Glutamatergic neuron (in vitro differentiated cells): ENCODE measurements at places on chromosomes 12 and 14. TPM values are rescaled to one million over a fixed set of nuclear protein-coding genes. Genes with fewer than 3 reads are reported as not detected.

The ABCC9 gene
- 17.7 TPM for total RNA-seq

The NKX2-1 gene
- total RNA-seq = not detected

The AMN gene
- 0.34 TPM for total RNA-seq

The SYT1 gene
- 155 TPM for total RNA-seq

The NAV3 gene
- 13.6 TPM for total RNA-seq

The SLC6A15 gene
- 123 TPM for total RNA-seq

The CD163L1 gene
- 36.8 TPM for total RNA-seq

The FAR2 gene
- total RNA-seq = 6.9 TPM

The B4GALNT1 gene
- total RNA-seq = 83.9 TPM

The BICDL1 gene
- 56.4 TPM for total RNA-seq

The FBLN5 gene
- not detected for total RNA-seq

The LRRC23 gene
- 2.6 TPM for total RNA-seq

The TSPAN19 gene
- total RNA-seq = 2.9 TPM

- no peak for DNase-seq
Observed at GRCh38 chr14:23104591-23105347, at the start of gene CIROP. TSS of gene CIROP (minus strand) at chr14:23104989. CDS start at chr14:23104920, 69 bp downstream.

GRCh38 chr12:64566122-64566521 lies 44.2 kb upstream of the RASSF3 start:
- no peak for DNase-seq

- DNase-seq = no peak
Observed at GRCh38 chr14:87067591-87067990, 925.4 kb downstream of the GALC start.

GRCh38 chr14:92519246-92520101 lies 5.9 kb downstream of the RIN3 start:
- no peak for DNase-seq

DNA sequence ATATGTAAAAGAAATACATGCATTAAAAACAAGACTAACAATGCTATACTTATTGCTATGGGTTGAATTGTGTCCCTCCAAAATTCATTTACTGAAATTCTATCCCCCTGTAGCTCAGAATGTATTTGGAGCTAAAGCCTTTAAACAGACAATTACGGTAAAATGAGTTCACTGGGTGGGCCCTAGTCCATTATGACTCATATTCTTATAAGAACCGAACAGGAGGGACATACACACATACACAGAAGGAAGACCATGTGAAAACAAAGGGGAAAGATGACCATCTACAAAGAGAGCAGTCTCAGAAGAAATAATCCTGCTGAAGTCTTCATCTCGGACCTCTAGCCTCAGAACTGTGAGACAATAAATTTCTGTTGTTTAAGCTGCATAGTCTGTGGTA lies 77.1 kb upstream of the ANKS1B start:
- no peak for DNase-seq

DNA sequence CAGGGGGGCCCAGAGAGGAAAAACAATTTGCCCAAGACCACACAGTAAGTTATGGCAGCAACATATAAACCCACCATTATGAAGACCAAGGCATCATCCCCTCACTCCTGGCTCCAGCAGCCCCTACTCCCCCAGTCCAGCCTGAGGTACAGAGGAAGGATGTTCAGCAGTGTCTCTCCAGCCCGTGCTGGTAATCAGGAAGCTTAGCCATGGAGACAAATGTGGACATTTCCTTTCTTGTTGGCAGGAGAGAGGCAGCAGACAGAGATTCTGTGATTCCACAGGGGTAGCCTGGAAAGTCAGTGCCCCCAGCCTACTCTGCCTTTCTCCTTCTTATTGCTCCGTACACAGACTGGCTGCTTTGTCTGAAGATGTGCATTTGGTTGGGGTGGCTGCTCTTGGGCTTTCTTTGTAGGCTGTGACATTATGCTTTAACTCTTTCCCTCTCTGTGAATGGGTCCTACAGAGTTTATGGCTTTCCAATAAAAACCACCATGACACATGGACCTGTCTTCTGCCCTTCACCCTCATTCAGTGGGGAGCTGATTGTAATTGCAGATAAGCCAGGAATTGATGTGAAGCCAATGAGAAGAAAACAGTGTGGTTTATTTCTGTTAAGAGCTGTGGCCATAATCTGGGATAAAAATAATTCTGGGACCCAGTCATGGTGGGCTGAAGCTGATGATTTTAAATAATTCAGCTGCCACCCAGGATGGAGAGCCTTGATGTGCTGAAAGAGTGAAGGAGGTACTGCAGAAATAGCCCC lies 3.4 kb downstream of the RPH3A start:
- no peak for DNase-seq

DNA sequence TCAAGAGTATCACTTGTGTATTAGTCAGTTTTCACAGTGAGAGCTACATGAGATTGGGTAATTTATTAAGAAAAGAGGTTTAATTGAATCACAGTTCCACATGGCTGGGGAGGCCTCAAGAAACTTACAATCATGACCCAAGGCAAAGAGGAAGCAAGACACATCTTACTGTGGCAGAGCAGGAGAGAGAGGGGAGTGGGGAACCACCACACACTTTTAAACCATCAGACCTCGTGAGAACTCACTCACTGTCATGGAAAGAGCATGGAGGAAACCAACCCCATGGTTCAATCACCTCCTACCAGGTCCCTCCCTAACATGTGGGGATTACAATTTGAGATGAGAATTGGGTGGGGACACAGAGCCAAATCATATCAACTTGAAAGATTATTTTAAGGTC lies 522.9 kb downstream of the FLRT2 start:
- no peak for DNase-seq

- no peak for DNase-seq
Observed at GRCh38 chr14:95523051-95523814, 6.8 kb upstream of the SYNE3 start.

DNA sequence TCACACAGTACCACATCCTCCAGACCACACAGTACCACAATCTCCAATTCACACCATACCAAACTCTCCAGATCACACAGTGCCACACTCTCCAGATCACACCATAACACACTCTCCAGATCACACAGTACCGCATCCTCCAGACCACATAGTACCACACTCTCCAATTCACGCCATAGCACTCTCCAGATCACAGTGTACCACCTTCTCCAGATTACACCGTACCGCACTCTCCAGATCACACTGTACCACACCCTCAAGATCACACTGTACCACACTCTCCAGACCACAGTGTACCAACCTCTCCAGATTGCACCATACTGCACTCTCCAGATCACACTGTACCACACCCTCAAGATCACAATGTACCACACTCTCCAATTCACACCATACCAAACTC lies 184.9 kb downstream of the NTF3 start:
- DNase-seq = no peak

GRCh38 chr12:5945071-5946008 lies at the start of gene ANO2:
TSS of gene ANO2 (minus strand) at chr12:5945259. CDS start at chr12:5945217, 42 bp downstream.
- DNase-seq = peak; percentile 74

DNA sequence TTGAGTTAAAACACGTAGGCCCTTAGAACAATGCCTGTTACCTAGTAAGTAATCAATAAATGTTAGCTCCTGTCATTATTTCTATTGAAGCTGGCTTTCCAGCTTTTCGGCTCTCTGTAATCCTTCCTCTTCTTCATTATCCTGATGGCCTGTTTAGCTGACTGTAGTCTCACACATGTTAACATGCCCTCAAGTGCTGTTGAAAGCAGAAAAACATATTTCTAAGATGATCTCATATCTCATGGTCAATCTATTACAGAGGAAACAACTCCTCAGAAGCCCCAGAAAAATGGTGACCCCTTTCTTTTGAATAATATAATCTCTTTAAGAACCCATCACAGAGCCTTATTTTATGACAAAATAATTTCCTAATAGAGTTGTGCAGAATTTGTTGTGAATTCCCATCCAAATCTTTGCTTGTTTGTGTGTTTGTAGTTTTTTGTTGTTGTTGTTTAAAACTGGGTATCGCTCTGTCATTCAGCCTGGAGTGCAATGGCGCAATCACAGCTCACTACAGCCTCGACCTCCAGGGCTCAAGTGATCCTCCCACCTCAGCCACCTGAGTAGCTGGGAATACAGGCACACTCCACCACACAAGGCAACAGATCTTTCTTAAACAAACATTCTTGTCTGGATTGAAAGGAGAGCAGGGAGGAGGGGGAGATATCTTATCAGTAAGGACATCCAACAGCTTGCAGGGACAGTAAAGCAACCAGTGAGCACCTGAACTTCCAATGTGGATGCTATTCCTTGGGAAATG lies 242.5 kb upstream of the CAND1 start:
- DNase-seq = no peak

DNA sequence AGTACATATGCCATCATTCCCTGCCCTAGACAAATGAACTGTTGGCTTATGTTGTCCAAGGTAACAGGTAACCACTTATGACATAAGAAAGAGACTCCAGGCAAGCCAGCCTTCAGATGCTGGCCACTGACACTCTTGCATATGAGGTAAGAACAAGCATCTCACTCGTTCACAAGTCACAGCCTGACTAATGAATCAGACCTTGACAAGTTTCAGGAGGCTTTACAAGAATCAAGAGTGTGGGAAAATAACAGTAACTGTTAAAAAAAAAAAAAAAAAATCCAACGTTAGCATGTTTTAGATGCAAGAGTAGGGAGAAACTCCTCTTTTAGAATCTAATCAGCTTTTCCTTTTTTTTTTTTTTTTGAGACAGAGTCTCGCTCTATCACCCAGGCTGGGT lies 40.7 kb downstream of the ZFYVE1 start:
- no peak for DNase-seq

- DNase-seq = no peak
Observed at GRCh38 chr12:12229556-12230092, 37.2 kb downstream of the LRP6 start.

DNA sequence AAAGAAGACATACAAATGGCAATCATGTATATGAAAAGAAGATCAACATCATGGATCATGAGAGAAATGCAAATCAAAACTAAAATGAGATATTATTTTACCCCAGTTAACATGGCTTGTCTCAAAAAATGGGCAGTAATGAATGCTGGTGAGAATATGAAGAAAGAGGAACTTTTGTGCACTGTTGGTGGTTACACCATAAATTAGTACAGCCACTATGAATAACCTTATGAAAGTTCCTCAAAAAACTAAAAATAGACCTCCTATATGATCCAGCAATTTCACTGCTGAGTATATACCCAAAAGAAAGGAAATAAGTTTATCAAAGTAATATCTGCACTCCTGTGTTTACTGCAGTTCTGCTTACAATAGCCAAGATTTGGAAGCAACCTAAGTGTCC lies 151.7 kb downstream of the PDZRN4 start:
- no peak for DNase-seq

GRCh38 chr12:3332188-3332587 lies 158.8 kb upstream of the PRMT8 start:
- no peak for DNase-seq

DNA sequence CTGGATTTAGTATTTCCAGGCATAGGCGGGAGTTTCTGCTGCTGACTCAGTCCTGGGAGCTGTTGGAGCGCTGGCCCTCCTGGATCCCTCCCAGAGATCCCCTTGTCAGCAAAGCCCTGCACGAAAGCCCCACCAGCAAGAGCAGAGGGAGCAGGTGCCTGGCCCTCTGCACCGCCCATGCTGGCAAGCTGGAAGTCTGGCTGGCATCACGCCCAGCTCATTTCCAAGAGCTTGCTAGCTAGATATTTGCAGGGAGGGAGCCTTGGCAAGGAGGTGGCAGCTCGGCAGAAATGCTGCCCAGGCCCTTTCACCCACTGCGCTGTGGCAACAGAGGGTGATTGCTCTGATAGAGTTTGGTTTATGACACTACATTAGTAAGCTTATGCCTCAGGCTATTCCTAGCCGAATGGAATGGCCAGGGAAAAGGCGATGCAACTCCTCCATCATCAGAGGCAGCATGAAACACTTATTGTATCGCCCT lies 193.9 kb downstream of the EMP1 start:
- no peak for DNase-seq

GRCh38 chr12:114850661-114851275 lies 166.8 kb upstream of the TBX3 start:
- DNase-seq = no peak

DNA sequence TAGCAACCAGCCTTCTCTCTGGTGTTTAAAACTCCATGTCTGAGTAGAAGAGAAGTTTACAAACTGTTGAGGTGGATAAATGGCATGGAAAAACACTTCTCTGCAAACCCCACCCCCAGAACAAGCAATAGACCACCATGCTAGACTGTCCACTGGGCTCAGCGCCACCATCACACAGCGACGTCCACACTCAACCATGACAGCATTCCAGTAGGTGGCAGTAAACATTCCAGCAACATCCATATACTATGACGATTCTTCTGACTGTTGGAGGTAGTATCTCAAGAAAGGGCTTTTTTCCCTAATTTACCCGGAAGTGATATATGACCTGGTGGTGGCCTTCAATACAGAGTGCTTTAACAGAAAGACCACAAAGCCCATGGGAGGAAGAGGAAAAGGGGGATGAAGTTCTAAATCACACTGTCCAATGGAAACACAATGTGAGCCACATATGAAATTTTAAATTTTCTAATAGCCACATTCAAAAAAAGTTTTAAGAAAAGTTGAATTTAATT lies 152.2 kb downstream of the SLC15A4 start:
- DNase-seq = no peak

- no peak for DNase-seq
Observed at GRCh38 chr12:108442067-108442466, 73.0 kb upstream of the FICD start.

GRCh38 chr12:48001505-48002413 lies 2.5 kb downstream of the COL2A1 start:
- peak; percentile 58 for DNase-seq

DNA sequence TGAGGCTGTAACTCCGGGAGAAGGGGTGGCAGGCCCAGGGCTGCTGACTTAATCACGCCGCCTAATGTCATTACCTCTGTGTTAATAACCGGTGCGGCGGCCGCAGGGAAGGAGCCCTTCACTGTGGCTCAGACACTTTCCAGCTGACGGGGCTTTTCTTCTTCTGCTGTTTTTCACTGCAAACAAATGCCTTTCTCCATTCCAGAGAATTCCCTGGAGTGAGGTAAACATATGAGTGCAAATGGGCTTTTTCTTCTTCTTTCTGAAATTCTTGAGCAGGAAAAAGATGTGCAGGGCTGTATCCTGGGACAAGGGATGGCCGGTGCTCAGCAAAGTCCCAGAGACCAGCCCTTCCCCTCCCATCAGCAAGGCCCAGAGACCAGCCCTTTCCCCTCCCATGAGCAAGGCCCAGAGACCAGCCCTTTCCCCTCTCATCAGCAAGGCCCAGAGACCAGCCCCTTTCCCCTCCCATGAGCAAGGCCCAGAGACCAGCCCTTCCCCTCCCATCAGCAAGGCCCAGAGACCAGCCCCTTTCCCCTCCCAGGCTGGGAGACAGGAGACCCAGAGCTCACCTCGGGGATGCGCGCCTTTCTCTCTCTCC lies 33.4 kb upstream of the FAM181A start:
- no peak for DNase-seq
